Activated CD4-positive, alpha-beta memory T cell treated with anti-CD3 and anti-CD28 coated beads, Interleukin-2, amount 10 ng/mL, durations not matched to agents 7 days and 5 days (primary cell): ENCODE measurements at places on chromosomes 1 and 21. TPM values are rescaled to one million over a fixed set of nuclear protein-coding genes. Genes with fewer than 3 reads are reported as not detected.

- DNase-seq = peak; percentile 62
These were observed 1.1 kb downstream of the CTPS1 start for GRCh38 chr1:40980453-40981121.

DNA sequence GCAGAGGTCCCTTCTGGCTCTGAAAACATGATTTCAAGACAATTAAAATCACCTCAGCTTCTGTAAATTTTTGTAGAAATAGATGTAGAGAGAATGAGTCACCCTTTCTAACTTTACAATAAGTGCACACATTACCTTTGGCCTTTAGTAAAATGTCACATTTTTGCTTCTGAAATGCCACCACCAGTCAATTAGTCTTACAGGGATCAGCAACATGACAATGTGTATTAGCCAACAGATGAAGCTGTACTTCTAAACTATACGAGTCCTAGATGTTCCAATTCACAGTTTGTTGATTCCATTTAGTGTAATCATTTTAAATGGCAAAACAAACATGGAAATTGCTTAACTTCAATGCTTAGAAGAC lies 23.1 kb downstream of the C21orf91 start:
- DNase-seq = no peak

DNA sequence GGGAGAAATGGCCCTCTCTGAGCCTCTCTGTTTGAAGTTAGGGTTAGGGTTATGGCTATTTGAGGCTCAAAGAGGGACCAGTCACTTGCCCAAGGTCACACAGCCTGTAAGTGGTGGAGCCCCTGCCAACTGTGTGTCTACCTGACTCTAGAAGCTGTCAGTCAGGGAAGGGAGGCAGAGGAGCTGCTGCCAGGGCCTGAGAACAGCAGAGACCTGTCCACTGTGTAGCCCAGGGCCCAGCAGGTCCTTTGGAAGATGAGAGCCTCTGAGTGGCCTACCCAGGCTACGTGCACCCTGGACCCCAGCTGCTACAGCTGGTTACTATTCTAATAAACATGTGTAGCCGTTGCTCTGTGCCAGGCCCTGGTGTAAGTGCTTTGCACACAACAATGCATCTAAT lies 15.1 kb upstream of the EDN2 start:
- no peak for DNase-seq

DNA sequence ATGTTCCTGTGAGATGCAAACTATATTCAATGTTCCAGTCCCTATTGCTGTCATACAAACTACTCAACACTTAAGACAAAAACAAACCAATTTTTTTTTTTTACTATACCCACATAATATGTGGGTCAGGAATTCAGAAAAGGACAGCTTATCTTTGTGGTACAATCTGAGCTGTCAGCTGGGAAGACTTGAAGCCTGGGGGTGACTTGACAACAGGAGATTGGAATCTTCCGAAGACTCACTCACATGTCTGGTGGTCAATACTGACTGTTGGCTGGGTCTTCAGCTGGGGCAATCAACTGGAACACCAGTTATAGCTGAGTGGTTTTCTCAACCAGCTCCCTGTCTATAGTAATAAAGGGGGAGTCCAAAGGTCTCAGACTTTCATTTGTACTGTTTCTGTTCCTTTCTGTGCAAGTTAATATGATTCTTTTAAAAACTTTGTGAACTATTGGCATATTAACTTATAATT lies 81.7 kb upstream of the ATP1B1 start:
- DNase-seq = no peak

DNA sequence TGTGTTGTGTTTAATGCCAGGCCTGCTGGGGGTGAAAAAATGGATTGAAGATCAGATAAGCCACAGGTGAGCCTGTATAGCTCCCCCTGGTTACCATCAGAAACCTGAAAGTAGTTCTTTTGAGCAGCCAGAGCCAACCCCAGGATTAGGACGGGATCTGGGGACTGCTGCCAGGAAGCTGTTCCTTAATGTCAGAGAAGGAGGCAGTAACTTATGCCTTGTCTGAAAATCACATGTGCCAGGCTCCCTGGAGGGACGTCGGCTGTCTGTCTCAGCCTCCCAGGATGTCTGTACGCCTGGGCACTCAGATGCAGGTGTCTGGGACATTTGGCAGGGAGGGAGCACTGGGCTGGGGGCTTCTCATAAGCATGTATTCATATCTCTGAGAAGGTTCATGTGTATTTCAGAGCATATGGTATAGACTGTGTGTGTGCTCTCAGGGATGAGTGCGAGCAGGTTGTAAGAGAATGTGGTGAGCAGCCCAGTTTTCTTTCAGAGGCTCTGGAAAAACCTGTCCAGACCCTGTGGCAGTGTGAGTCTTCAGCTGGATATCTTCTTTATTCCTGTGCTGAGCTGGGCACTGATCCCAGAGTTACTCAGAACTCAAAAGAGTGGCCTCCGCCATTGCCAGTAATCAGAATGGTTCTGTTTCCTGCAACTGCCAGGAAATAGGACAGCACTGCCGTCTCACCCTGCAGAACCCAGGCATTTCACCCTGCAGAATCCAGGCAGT lies 2.8 kb downstream of the FAM43B start:
- DNase-seq = no peak

GRCh38 chr1:10644307-10645128 lies 151.9 kb downstream of the CASZ1 start:
- no peak for DNase-seq

DNA sequence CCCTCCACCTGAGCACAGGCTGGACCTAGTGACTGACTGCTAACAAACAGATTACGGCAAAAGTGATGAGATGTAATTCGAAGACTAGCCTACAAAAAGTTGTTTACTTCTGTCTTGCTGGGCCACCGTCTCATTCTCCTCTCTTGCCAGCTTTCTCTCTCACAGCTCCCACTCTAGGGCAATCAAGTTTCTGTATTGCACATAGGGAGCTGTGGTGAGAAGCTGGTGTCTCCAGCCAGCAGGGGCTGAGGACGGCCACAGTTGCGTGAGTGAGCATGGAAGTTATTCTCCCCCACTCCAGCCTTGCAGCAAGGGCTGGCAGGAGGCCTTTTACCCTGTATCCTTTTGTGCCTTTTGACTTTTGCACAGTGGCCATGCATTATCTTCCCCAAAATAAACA lies 8.6 kb upstream of the COL6A2 start:
- no peak for DNase-seq

GRCh38 chr1:213779228-213779627 lies 208.5 kb upstream of the PROX1 start:
- DNase-seq = no peak

DNA sequence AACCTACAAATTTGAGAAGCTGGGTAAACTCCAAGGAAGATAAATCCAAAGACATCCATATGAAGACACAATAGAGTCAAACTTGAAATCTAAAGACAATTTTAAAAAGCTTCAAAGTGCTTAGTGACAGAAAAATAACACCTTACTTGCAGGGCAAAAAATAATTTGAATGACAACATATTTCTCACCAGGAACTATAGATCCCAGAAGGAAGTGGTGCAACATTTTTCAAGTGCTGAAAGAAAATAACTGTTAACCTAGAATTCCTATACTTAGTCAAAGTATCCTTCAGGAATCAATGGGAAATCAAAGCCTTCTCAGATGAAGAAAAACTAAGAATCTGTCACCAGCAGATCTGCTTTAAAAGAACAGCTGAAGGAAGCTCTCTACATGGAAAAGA lies 184.4 kb downstream of the HLX start:
- no peak for DNase-seq

DNA sequence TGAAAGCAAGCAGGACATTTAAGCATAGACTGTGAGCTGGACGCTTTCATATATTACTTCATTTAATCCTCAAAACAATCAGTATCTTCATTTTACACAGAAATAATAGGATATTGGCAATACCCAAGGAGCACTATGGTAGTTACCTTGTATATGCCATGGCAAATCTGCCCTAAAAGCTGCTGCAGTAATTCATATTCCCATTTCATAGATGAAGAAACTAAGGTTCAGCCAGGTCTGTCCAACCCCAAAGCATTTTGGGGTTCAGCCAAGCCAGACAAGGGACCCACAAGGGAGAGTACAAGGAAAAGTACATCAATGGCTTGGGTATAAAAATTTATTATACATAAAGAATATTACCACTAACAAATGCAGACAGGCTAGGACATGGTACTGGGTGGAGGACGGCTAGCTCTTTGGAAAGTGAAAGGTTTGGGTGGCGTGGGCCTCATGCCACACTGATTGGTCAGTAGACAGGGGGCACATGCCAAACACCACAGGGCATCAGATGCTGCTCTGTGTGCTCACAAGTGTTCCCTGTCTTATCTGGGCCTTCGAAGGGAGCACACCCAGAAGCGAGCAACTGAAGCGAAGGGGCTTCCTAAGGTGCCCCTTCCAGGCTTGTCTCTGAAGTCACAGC lies 23.9 kb upstream of the PTAFR start:
- DNase-seq = no peak

DNA sequence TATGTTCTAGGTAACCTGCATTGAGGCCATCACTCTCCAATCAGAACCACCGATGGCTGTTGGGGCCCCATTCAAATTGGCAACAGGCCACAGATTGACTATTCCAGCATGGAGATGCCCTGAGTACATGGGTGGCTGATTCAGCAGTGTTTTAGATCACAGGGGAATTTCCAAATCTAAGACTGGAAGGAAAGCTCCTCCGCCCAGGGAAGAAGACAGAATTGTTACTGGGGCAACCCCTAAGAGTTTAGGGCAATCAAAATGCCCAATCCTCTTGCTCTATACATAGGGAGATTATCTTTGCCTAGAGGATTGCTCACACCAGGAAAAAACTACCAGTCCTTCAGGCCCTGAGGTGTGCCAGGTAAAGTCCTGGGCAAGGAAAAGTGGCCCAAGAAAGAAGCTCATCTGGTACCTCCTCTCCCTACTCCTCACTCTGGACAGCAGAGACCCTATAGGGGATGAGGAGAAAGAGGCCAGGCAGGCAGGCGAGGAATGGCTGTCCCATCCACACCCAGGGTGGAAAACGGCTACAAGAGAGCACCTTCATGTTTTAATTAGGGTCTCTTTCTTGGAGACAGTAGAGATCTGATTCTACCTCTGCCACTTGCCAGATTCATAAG lies 5.8 kb downstream of the S100A8 start:
- DNase-seq = no peak

DNA sequence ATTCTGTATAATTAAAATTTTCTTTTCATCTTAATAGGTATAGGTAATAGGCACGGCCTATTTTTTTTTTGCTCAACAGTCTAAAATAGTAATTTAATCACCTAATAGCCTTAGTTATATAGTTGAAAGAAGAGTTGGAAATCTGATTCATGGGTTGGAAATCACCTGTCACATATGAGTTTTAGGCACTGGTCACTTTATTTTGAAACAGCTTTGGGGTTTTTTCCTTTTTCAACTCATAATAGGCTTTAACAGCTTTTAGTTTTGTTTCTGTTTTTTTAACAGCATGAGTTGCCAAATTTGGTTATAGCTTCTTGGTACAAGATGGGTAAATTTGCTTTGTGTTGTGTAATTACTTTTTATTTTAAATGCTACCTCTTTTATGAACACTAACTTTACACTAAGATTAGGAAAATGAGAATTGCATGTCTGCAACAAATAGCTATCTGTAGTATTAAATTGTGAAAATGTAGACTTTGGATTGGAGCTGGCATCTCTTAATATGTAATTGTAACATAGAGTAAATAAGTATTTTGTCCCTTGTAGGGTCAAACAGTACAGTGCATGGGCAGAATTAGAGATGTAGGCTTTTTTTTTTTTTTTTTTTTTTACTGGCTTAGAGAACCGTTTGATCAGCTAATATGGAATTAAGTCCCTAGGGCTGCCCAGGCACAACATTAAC lies 109.8 kb downstream of the OSBPL9 start:
- DNase-seq = no peak

DNA sequence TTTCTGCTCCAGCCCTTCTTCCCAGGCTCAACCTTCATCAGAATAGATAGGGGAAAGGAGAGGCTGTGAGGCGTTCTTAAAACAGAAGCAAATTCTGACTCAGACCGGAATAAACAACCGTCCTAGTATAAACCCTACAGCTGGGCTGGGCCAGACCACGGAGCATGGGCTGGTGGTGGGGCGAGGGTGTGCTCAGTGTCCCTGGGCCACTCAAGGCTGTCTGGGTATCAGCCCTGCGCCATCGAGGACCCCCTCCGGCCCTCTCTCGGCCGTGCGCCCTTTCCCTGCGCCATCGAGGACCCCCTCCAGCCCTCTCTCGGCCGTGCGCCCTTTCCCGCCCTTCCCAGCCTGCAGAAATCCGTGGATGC lies 36.0 kb downstream of the CAPN2 start:
- DNase-seq = peak; percentile 54

DNA sequence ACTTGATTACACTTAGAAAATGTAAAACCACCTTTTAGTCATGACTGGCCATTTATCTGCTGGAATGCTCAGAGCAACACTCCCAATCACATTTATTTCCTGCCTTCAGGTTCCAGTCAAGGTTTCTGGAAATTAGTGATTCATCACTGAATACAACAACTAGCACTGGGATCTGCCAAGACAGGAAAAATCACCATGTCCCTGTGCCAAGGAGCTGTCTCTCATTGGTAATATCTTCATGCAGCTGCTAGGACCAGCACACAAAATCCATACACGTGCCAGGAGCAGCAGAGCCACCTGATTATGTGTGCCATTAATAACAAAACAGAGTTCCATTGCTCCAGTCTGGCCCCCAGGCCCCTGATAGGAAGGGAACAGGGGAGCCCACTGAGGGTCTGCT lies 194.6 kb downstream of the TNR start:
- DNase-seq = no peak

DNA sequence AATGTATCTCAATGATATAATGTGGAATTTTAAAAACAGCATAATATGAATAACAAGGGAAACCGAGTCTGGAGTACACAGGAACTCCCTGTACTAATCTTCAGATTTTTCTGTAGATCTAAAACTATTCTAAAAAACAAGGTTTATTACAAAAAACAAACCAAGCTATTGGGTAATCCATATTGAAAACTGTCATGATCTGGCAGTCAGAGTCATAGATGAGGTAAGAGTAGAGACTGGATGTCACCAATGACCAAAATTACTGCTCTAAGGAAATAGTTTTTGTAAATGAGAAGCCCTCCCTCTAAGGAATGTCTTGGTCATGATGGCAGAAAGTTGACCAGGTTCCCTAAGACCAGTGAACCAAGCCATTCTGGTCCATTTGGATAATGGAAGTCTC lies 2.4 kb upstream of the SPOCD1 start:
- no peak for DNase-seq

DNA sequence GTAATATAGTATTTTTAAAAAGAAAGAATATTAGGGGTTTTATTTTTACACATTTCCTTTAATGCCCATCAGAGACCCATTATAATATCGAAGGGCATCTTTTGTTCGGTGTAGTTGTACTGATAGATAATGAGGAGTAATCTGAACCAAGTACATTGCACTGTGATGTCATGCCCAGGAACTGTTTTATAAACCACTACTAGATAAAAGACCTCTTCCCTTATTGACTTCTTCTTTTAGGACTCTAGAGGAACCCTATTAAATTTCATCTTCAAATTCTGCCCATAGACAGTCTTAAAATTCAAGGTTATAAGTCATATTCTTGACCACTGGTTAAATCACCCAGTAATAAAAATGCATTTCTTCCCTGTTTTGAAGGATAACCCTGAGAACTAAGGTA lies 206.5 kb downstream of the NRIP1 start:
- DNase-seq = no peak

- no peak for DNase-seq
These were observed 59.3 kb upstream of the LHX8 start for GRCh38 chr1:75074831-75075395.

The RPTN gene
- not detected for total RNA-seq

The OR2T33 gene
- not detected for total RNA-seq

The KIF21B gene
- 175 TPM for total RNA-seq

The LEFTY2 gene
- total RNA-seq = not detected

The RAB42 gene
- not detected for total RNA-seq

The MCOLN3 gene
- 2.4 TPM for total RNA-seq

The SLC9C2 gene
- not detected for total RNA-seq

The CELA2B gene
- total RNA-seq = not detected

The ALX3 gene
- total RNA-seq = not detected

The ARMH1 gene
- total RNA-seq = 21.2 TPM

The CHI3L2 gene
- 9.0 TPM for total RNA-seq

The RIPK4 gene
- not detected for total RNA-seq
